CD4-positive, alpha-beta T cell treated with Interleukin-15 for 4 hours (primary cell): ENCODE measurements at places on chromosomes 16 and 17.

- no peak for DNase-seq
Measured at GRCh38 chr17:68853036-68853435, 102.2 kb downstream of the ABCA8 start.

DNA sequence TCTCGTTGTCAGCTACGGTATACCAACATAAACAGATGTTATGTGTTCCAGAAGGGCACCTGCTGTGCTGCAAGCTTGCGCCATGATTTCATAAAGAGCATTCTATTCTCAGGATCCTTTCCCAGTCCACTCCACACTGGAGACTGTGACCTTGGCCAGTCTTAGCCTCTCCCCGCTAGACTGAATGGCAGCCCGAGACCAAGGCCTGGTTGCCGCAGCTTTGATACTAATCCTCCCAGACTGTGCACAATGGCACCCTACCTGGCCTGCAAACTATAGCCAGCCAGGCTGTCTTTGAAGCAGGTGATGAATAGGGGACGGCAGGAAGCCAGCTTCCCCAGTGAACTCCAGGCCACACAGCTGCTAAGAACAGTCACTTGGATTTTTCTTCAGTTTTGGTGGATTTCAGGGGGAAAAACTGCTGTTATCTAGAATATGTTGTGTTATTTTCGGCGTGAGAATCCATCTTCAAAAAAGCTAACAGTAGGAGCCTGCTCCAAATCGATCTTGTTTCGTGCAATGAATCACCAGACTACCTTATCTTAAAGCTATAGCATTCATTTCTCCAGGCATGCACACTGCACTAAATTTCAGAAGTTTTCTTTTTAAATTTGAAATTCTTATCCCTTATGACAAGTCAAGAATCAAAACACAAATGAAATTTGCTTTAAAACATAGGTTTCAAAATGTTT, 289.0 kb downstream of the CEP112 start:
- no peak for DNase-seq

DNA sequence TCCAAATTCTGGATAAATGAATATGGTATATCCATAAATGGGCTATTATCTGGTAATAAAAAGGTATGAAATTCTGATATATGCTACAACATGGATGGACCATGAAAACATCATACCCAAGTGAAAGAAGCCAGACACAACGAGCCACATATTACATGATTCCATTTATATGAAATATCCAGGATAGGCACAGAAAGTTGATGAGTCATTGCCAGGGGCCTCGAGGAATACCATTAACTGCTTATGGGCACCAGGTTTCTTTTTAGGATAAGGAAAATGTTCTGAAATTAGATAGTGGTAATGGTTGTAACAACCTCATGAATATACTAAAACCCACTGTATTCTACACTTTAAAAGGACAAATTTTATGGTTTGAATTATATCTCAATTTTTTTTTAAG, 123.2 kb downstream of the PITPNC1 start:
- DNase-seq = no peak

DNA sequence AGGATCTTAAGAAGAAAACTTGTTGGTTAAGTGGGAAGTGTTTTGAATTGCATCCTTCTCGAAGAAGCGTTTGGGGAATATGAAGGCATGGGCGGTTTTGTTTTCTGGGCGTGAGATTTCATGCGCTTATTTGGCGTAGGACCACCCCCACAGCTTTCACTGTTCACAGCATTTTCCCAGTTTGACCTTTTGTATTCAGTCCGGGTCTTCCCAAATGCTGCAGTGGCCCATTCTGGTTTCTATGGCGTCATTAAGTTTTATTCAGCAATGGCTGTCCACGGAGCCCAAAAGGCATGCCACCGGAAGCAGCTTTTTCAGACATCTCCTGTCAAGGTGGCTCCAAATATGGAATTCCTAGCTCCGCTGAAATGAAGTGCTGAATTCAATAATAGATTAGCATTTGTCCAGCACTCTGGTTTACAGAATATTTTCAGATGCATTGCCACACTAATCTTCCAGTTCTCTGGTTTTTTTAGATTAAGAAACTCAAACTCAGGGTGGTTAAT, 90.6 kb upstream of the FBXO47 start:
- DNase-seq = no peak

DNA sequence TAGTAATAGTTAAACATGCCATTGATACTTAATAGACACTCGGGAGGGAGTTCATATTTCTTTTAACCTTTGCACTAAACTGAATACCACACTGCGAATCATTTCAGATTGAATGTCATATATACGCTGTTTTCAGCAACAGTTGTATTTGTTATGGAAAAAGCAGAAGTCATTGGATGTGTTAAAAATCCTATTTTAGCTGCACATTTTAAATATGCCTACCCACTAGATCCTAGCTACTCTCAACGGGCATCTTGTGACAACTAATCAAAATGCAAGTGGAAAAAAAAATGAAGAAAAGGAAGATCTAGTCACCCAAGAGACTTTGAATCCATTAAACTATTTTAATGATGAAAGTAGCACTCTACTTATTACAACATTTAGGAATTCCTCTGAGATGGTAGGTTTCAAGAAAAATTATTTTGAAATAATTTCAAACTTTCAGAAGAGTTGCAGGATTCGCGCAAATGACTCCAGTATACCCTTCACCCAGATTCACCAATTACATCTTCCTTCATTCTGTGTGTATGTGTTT, 51.4 kb upstream of the MNT start:
- DNase-seq = no peak

DNA sequence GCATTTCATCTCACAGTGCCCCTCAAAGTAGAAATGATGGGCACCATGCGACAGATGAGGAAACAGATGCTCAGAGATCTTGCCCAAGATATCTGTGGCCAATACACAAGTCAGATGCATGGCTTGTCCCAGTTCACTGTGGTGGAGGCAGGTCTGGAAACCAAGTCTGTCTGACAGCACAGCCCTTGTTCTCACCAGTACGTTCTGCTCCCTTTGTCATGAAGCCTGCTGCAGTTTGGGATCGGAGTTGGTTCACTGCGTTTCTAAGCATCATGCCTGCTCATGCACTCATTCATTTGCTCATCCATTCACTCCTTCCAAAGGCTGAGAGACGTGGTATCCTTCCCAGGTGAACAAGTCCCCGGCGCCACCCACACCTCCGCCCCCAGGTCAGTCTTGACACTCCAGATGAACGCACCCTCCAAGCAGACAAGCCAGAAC, 27.2 kb upstream of the MEAK7 start:
- no peak for DNase-seq

DNA sequence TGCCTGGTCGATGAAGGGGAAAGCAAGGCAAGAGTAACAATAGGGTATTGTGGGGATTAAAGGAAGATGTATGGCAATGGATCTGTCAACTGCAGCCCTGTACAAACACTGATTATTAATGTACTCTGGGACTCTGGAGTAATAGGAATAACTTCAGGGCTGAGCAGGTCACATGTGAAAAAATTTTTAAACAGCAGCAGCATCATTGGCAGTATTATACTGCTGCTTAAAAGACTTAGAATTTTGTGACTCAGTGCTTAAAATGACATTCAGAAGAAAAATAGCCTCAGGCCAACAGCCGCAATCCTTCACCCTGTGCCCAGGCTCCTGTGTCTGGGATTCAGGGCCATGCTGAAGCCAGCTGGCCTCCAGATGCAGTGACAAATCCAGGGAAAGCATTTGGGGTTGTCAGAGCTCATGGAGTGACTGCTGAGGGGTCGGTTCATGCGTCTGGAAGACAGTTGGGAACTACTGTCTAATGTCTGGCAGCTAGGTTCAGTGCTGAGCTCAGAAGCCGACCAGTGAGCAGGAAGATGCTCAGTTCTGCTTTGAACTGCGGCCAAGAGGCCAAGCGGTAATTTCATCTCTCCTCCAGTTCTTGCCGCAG, 22.2 kb downstream of the TEX2 start:
- no peak for DNase-seq

DNA sequence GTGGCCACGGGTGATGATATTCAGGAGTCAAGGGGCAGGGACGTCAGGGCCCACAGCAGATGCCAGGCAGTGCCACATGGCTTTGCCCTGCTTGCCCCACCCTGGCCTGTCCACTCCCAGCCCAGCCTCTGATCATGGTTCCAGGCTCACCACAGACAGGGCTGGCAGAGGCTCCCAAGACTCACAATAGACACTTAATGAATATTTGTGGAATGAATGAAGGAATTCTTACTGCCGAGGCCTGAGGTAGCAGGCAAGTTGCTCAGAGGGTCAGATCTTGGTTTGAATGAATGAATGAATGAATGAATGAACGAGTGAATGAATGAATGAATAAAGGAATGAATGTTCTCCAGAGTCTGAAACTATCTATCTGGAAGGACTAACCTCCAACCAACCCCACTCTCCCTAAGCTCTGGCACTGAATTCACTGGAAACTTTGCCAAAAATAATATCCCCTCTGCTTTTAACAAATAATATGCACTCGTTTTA, 60.9 kb downstream of the RAI1 start:
- DNase-seq = no peak

GRCh38 chr16:88703486-88704309, 2.5 kb downstream of the RNF166 start:
- DNase-seq = peak; percentile 68

- no peak for DNase-seq
Measured at GRCh38 chr16:24984101-24984500, 31.1 kb downstream of the ARHGAP17 start.
